Astrocyte (in vitro differentiated cells and primary cell): ENCODE measurements at places on chromosomes 4 and X. TPM values are rescaled to one million over a fixed set of nuclear protein-coding genes. Genes with fewer than 3 reads are reported as not detected.
A peak's percentile ranks its signal among the peaks of the same experiment; 100 is the strongest.

DNA sequence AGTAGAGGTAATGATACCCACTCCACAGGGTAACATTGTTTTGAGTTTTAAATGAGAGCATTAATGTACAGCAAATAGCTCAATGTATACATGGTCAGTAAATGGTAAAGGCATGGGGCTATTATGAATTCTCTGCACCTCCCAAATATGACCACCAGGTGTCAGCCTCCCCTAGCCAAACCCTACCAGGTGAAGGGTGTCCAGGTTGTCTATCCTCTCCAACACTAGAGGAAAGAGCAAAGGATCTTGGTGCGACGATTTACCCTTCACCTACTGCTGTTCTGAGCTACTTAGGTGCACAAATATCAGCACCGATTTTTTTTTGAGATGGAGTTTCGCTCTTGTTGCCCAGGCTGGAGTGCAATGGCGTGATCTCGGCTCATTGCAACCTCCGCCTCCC is 26.5 kb upstream of the XIAP start:
- H3K27ac ChIP-seq = no peak overlapping the region
- H3K36me3 ChIP-seq = no peaks in the 10 kb centered on the region
- peaks cover 4% of the 10 kb centered on the region for H3K4me1 ChIP-seq
- DNase-seq = no peak
- H3K27me3 ChIP-seq = no peaks in the 10 kb centered on the region

- no peak for DNase-seq
- H3K36me3 ChIP-seq = no peaks in the 10 kb centered on the region
- H3K4me3 ChIP-seq = no peak overlapping the region
- H3K27ac ChIP-seq = no peak overlapping the region
- H3K27me3 ChIP-seq = peaks cover 5% of the 10 kb centered on the region
- H3K4me1 ChIP-seq = peaks cover 9% of the 10 kb centered on the region
Measured at GRCh38 chr4:3284734-3285557, 7.9 kb upstream of the RGS12 start.

DNA sequence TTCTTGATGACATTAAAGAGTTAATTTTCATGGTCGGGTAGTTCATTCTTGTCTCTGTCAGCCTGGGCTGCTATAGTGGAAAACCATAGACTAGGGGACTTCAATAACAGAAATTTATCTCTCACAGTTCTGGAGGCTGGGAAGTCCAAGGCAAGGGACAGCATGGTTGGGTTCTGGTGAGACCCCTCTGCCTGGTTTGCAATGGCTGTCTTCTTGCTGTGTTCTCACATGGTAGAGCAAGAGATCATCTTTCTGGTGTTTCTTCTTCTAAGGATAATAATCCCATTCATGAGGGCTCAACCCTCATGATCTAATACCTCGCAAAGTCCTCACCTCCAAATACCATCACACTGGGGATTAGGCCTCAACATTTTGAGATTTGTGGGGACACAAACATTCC is 50.1 kb downstream of the RHOH start:
- H3K4me3 ChIP-seq = no peak overlapping the region
- H3K4me1 ChIP-seq = no peaks in the 10 kb centered on the region
- H3K27me3 ChIP-seq = no peaks in the 10 kb centered on the region
- H3K36me3 ChIP-seq = no peaks in the 10 kb centered on the region

GRCh38 chrX:154355776-154356140 is 18.7 kb downstream of the FLNA start:
- H3K27me3 ChIP-seq = no peaks in the 10 kb centered on the region
- peaks cover 17% of the 10 kb centered on the region for H3K36me3 ChIP-seq
- no peak for DNase-seq
- H3K4me3 ChIP-seq = no peak overlapping the region

DNA sequence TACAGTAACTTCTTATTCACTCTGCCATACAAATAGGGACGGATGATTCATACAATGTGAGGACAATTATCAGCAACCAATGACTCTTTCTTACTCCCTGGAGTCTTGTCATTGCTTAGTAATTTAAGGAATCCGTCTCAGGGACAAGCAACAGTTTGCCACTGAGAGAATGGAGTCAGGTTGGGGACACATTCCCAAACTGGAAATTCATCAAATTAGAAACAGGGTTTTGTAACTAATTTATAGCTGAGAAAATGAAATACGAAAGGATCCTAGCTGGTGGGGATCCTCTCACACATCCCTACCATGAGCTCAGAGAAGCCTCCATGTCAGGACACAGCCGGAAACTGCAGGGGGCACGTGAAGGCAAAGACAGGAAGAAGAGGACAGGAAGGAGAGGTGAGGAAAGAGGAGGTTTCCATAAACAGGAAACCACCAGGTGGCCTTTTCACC is 50.4 kb upstream of the KDR start:
- peak overlapping the region; percentile 75 for H3K27ac ChIP-seq
- peak; percentile 79 for DNase-seq
- no peaks in the 10 kb centered on the region for H3K27me3 ChIP-seq

- no peaks in the 10 kb centered on the region for H3K36me3 ChIP-seq
- H3K27ac ChIP-seq = no peak overlapping the region
- H3K4me1 ChIP-seq = no peaks in the 10 kb centered on the region
- no peak overlapping the region for H3K4me3 ChIP-seq
- DNase-seq = peak; percentile 25
- no peaks in the 10 kb centered on the region for H3K27me3 ChIP-seq
Measured at GRCh38 chr4:117900832-117901231, 133.5 kb upstream of the NDST3 start.

- peak overlapping the region; percentile 18 for H3K27ac ChIP-seq
- peaks cover 10% of the 10 kb centered on the region for H3K4me1 ChIP-seq
- H3K27me3 ChIP-seq = no peaks in the 10 kb centered on the region
Measured at GRCh38 chr4:52933738-52934137, 71.6 kb downstream of the RASL11B start.

GRCh38 chrX:28042260-28042659 is 61.0 kb upstream of the DCAF8L1 start:
- DNase-seq = no peak
- H3K27ac ChIP-seq = no peak overlapping the region
- H3K4me3 ChIP-seq = no peak overlapping the region
- H3K27me3 ChIP-seq = no peaks in the 10 kb centered on the region
- no peaks in the 10 kb centered on the region for H3K36me3 ChIP-seq
- H3K4me1 ChIP-seq = no peaks in the 10 kb centered on the region

- H3K4me1 ChIP-seq = no peaks in the 10 kb centered on the region
- H3K27ac ChIP-seq = no peak overlapping the region
- no peaks in the 10 kb centered on the region for H3K27me3 ChIP-seq
- H3K36me3 ChIP-seq = no peaks in the 10 kb centered on the region
- H3K4me3 ChIP-seq = no peak overlapping the region
Measured at GRCh38 chr4:86007042-86007441, 352.8 kb downstream of the MAPK10 start.

ATP1B4 gene
- not detected in 2 replicates for total RNA-seq

VEGFC gene
- 20.3 and 24.2 TPM in 2 replicates for total RNA-seq

UXT gene
- 72.7 and 73.5 TPM in 2 replicates for total RNA-seq
